Esophagus mucosa (tissue), 1 donor: ENCODE measurements at places on chromosomes 5 and 9.
A peak's percentile ranks its signal among the peaks of the same experiment; 100 is the strongest.

- peak; percentile 88 for ATAC-seq
Measured at GRCh38 chr9:438961-439768, 224.5 kb downstream of the DOCK8 start.

DNA sequence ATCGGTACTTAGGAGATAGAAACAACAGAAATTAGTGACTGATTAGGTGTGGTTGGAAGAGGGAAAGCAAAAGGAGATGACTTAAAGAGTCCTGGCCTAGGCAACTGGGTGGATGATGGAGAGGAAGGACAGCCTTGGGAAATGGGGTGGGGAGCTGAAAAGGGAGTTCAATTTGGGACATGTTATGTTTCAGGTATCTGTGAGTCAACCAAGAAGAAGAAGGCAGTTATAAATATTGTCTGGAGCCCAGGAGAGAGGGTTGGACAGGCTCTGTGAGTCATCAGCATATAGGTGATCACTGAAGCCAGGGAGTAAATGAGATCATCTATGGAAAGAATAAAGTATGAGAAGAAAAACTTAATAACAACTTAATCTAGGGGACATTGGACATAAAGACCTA lies 357.7 kb downstream of the NPR3 start:
- ATAC-seq, result peak; percentile 92

- ATAC-seq, result no peak
Measured at GRCh38 chr5:111252799-111253545, 28.8 kb downstream of the CAMK4 start.

GRCh38 chr5:138336952-138337684 lies 948 bp upstream of the FAM53C start:
- peak; percentile 53 for ATAC-seq

GRCh38 chr9:115364991-115365390 lies 247.0 kb upstream of the TNC start:
- ATAC-seq, result no peak

DNA sequence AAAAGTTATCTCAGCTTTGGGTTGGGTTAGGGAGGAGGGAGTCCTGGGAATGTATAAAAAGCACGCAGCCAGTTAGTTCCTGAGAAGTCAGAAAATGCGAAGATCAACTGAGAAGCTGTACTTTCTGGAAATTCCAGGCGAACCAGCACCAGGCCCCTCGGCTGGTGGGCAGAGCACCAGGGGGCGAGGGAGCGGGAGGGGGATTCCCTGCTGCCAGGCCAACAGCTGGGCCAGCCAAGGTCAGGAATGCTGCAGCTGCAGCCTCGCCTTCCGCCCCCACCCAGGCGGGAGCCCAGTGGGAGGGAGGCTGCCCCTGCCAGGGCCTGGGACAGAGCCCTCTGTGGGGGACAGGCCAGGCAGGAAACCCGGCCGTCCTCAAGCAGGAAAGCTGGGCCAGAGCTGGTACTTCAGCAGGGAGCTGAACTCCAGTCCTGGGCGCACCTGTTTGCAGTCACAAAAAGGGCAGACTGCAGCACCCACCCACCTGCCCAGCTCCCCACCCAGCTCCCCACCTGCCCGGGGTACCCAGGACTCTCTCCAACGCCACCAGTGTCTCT lies 35.5 kb downstream of the VAV2 start:
- peak; percentile 17 for ATAC-seq

- no peak for ATAC-seq
Measured at GRCh38 chr9:130949188-130950038, 10.4 kb upstream of the FIBCD1 start.

DNA sequence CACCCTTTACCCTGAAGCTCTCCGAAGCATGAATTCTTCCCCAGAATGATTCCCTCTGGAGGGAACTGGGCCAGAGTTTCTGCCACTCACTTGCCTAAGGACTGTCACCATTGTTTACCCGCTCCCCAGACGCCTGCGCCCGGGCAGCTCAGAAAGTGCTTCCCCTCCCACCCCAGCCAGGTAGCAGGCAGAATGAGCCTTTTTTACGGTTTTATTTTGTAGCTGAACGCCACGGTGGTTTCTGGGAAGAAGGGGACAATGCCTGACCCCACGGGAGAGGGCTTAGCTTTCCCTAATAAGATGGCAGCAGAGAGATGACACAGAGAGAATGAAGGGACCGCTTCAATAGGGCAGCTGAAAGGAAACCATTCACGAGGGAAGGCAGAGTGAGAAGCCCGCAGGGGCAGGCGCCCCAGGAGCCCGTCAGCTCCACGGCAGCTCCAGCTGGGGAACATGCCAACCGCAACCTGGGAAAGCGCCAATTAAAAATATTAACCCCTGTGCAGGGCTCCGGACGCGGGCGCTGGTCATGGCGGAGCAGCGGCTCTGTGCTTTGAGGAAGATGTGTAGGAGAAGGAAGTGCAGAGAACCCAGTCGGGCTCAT lies 20.4 kb upstream of the NTNG2 start:
- ATAC-seq, result no peak

DNA sequence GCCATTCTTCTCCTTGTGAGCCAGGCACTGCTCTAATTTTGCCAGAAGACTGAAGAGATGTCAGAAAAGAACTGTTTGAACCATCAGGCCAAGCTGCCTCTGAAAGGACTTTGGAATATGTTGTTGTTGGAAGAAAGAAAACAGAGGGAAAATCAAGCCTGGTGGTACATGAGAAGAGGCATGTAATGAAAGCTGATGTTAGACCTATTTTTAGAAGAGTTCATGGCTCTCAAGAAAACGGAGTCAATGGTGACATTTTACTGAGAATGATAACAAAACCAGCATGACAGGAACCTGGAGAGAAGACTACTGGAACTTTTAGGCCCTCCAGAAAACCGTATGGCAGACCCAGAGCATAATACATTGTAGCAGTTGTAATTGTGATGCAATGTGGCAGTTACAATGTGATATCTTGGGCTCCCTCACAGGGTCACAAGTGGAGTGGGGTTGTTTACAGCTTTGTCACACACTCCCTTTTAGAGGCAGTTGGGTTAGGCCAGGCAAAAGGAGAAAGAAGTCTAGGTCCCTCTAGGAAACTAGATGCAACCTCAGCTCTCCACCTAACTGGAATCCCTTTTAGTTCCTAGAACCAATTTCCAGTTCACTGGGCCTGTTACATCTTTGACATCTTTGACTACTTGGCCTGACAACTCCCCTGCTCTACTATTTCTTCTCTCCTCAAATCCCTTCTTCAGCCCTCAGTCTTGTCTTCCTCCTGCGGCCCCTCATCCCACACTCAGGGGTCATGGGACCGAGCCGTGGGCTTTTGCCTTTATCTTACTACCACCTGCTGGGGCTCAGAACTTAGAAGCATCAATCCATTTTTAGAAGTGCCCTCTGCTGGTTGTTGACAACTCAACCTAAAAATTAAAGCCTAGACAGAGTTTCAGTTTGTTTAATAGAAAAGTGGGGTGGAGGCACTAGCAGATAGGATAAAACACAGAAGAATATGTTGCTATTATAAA lies 61.2 kb upstream of the JAK2 start:
- ATAC-seq, result no peak
